ENCODE measurements at places on chromosomes 4 and X. TPM values are rescaled to one million over a fixed set of nuclear protein-coding genes. Genes with fewer than 3 reads are reported as not detected.

DNA sequence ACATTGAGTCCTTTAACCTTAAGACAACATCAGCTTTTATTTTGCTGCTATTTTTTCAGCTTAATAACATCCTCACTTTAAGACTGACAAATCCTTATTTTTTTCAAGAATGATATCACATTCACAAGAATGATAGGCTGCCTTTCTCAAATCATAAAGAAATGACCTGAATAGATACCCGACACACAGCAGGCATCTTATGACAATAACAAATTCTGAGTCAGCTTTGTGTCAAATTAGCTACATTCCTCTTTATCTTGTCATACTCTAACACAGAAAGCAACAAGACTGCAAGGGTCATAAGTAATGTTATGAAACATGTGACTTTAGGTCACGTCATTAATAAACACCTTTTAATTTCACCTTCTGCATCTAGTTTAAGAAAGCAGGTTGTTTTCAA, 2387.6 kb downstream of the PCDH7 start:
- no peak for DNase-seq

- no peak for DNase-seq
These were observed 235.7 kb upstream of the HAND2 start for GRCh38 chr4:173765751-173766150.

Gene USP17L28
- total RNA-seq = not detected

Gene BGN
- total RNA-seq = 5.9 TPM

GRCh38 chrX:22882543-22882942, 117.2 kb upstream of the DDX53 start:
- DNase-seq = no peak

Gene TEX13B
- 0.47 TPM for total RNA-seq

DNA sequence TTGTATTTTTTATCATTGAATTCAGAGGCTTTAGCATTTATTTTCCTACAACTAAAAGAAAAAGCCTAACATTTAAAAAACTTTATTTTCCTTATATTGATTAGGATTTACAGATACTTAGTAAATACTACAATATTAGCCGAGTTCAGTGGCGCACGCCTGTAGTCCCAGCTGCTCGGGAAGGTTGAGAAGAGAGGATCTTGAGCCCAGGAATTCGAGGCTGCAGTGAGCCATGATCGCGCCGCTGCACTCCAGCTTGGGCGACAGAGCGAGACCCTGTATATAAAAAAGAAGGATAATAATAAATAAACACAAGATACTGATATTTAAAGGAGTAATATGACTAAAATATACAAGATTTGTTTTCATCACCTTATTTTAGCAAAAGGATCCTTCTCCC, 681 bp upstream of the UPF3B start:
- DNase-seq = no peak

DNA sequence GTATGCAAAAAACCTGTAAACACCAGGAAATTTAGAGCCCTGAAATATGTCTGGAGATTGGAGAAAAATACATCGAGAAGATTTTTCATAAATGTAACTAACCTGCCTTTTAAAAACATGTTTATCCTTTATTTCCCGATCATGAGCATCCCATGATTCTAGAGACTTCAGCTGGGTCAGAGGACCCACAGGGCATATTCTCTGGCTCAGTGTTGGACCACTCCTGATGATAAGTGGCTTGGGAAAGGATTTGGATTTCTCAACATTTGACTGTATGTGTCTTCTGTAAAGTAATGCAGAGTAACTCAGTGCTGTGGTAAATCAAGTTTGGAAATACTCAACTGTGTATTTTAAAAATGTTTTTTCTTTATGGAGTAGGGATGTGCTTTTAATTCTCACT, 40.0 kb upstream of the ANK2 start:
- DNase-seq = no peak

DNA sequence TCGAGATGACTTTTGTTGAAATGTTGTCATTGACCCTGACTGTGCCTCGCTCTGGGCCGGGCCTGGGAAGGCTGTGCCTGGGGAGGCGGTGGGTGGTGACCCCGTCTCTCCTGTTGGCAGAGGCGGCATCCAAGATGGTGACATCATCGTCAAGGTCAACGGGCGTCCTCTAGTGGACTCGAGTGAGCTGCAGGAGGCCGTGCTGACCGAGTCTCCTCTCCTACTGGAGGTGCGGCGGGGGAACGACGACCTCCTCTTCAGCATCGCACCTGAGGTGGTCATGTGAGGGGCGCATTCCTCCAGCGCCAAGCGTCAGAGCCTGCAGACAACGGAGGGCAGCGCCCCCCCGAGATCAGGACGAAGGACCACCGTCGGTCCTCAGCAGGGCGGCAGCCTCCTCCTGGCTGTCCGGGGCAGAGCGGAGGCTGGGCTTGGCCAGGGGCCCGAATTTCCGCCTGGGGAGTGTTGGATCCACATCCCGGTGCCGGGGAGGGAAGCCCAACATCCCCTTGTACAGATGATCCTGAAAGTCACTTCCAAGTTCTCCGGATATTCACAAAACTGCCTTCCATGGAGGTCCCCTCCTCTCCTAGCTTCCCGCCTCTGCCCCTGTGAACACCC, 36.4 kb downstream of the HTRA3 start:
- no peak for DNase-seq

DNA sequence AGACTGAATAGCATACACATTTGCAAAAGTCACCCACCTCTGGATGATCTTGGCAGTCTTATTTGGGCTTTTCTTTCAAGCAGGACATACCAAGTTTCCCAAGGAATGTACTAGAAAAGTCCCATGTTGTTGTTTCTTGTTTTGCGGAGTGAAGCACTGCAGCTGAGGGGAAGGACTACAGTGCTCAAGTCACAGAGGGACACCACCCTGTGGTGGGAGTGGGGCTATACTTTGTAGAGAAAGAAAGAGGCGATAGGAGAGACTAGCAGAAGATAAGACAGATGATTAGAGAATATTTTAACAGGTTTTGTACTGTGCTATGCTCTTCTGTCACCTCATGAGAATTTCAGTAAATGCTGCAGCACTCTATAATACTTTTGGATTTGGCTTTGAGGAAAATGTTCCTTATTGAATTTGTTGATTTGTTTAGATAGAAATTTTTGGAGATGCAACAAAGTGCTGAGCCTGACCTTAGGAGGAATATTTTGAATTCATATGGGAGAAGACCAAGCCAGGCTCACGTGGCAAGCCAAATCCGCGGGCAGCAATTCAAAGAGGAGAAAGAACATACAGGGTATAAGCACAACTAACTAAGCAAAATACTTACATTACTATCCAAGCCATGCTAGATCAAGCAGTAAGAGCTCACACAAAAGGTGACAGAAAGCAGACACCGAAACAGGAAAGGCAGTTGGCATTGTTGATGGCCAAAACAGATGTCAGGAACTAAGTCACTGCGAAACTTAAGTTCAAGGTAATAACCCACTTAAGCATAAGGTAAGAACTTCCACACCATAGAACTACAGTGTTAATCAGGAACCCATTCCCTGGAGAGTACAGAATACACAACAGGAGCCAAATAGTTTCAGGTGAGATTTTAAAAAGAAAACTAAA, 280.3 kb upstream of the INTU start:
- no peak for DNase-seq

DNA sequence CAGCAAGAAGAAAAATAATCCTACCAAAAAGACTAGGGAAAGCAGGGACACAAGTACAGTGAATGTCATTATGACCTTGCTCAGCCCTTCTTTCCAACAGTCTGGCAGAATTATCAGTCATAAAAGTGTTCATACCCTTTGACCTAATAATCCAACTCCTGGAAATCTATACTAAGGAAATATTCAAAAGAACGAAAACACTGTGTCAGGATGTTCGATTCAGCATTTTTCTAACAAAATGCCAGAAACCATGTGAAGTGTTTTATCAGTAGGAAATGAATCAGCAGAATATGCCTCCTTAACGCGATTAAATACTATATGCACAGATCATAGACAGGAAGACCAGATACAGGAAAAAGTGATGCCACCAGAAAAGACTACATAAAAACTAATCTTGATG, 16.2 kb upstream of the S100G start:
- no peak for DNase-seq

Gene USP26
- not detected for total RNA-seq

GRCh38 chr4:109985993-109986974, 73.6 kb downstream of the EGF start:
- no peak for DNase-seq

DNA sequence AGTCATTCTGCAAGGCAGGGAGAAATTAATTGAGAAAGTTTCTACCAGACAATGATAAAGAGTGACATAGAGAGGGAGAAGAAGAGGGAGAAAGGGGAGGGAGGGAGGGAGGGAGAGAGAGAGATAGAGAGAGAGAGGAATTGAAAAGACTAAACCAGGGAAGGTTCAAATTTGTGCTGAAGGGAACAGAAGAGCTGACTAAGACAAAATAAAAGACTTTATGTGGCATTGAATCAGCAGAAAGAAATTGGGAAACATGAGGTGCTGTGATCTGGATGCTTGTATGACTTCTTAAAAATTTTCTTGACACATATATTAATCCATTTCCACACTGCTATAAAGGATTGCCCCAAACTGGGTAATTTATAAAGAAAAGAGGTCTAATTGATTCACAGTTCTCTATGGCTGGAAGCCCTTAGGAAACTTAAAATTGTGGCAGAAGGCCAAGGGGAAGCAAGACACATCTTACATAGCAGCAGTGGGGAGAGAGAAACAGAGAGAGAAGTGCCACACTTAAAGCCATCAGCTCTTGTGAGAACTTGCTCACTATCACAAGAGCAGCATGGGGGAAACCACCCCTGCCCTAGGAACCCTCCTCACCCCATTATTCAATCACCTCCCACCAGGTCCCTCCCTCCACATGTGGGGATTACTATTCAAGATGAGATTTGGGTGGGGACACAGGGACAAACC, 13.5 kb upstream of the CXCL6 start:
- no peak for DNase-seq

Gene PLS3
- total RNA-seq = 293 TPM

GRCh38 chrX:7247346-7247745, 99.4 kb upstream of the PUDP start:
- DNase-seq = no peak

DNA sequence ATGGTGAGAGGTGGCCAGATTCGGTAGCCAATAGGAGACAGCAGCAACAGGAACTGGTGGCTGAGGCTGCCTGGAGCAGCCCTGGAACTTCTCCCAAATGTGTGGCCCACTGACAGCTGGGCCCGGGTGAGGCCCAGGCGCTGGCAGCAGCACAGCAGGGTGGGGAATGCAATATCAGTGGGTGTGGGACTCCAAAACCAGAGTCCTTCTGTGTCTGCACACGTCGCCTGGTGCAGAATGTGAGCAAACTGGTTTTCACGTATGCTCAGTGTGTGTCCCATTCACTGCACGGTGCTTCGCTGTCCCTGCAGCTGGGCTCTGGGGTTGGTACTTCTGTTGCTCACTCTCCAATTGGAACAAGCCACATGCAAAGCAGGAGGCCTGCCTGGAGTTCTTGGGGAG, 14.4 kb upstream of the CENPU start:
- DNase-seq = no peak

Gene PASD1
- total RNA-seq = not detected

- no peak for DNase-seq
These were observed 558.0 kb upstream of the TECRL start for GRCh38 chr4:64967286-64967685.

Gene TEX28
- not detected for total RNA-seq

GRCh38 chr4:105967058-105967658, 71.9 kb downstream of the NPNT start:
- DNase-seq = no peak

- DNase-seq = no peak
These were observed 163.2 kb downstream of the SLC7A11 start for GRCh38 chr4:138078751-138079520.

GRCh38 chrX:116239944-116240840, 69.6 kb downstream of the AGTR2 start:
- DNase-seq = no peak

- no peak for DNase-seq
These were observed 36.7 kb downstream of the ARX start for GRCh38 chrX:24979081-24979480.
